Effector CD4-positive, alpha-beta T cell (primary cell): ENCODE measurements at places on chromosomes 6 and 20.

DNA sequence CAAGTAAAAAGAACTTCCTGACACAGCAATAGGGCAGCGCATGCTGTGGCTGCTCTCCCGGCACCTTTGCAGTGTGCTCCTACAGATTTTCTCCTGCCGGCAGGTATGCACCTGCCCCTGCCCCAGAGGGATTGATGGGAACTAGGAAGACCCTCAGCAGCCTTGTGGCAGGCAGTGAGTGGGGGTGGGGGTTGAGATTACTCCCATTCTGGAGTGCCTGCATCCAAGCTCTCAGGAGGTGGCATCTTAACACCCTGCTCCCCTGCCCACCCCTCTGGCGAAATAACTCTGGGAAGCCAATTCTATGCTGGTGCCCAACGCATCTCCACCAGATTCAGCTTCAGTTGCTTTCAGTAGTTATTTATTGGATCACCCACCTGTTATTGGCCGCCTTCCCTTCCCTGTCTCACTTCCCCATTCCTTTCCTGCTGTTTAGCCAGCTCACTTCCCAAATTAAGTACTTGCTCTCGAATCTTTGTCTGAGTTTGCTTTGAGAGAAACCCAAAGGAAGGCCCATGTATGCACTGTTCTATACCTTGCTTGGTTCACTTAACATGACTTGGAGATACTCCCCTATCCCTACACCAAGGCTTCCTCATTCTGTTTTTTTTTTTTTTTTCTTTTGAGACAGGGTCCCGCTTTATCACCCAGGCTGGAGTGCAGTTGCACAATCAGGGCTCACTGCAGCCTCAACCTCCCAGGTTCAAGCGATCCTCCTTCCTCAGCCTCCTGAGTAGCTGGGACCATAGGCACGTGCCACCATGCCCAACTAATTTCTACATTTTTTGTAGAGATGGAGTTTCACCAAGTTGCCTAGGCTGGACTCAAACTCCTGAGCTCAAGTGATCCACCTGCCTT is 29.3 kb upstream of the SLC23A2 start:
- DNase-seq = no peak

DNA sequence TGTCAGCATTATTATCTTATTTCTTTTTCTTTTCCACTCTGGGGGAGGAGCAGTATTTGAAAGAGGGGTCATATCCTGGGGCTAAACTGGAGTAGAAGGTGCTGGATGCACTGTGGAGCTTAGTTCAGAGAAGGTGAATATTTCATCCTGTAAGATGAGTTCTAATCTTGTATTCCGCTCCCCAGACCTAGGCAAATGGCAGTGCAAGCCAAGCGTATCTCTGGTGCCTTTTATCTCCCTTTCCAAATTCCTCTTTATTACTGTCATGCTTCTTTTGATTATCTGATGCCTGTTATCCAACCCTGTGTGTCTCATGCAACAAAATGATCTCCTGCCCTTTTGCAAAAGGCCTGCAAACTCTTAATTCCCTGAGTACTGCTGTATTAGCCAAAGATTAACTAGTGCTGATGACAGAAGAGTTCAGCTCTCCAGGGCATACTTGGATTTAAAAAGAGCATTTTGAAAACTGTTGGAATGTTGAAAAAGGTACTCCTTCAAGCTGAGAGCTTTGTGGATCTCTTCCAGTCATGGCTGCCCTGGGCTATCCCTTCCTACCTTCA is 138.0 kb downstream of the CARMIL1 start:
- no peak for DNase-seq

GRCh38 chr6:117976030-117976651 is 69.1 kb downstream of the SLC35F1 start:
- DNase-seq = no peak

DNA sequence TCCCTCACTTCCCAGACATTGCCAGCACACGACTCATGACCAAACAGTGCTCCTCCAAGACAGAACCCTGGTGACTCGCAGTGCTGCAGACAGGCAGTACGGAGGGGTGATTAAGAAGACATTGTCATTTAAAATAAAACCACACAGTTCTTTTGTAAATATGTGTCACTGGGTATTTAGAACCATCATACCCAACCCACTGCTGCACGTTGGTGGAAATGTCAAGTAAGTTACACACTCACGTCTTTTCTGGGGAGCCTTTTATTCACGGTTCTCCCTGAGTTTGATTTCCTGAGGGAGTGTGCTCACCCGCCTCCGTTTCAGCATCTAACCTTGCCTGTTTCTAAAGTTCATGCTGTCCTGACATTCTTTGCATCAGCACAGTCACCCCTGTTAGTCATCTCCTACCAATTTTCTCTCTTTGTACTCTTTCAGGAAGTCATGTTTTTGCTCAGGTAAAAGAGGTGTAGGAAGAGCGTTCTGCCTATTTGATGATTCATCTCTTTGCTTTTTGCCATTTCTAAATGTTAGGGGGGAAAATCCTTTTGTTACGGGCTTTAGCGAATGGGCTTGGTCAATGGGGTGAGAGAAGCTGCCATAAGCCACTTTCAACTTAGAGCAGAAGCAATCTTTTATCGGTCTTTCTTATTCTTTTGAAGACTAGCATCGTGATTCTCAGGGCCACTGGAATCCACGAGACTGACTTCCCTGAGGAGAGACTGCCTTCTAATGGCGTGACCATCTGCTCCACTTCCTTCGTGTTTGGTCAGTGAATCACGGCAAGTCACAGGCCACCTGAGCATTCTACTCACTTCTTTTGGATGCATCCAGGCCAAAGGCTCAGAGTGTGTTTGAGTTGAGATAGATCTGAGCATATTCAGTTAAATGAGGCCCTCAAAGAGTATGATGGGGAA is 512.8 kb upstream of the JARID2 start:
- DNase-seq = no peak

GRCh38 chr6:52503851-52504781 is 72.7 kb downstream of the TRAM2 start:
- DNase-seq = no peak

DNA sequence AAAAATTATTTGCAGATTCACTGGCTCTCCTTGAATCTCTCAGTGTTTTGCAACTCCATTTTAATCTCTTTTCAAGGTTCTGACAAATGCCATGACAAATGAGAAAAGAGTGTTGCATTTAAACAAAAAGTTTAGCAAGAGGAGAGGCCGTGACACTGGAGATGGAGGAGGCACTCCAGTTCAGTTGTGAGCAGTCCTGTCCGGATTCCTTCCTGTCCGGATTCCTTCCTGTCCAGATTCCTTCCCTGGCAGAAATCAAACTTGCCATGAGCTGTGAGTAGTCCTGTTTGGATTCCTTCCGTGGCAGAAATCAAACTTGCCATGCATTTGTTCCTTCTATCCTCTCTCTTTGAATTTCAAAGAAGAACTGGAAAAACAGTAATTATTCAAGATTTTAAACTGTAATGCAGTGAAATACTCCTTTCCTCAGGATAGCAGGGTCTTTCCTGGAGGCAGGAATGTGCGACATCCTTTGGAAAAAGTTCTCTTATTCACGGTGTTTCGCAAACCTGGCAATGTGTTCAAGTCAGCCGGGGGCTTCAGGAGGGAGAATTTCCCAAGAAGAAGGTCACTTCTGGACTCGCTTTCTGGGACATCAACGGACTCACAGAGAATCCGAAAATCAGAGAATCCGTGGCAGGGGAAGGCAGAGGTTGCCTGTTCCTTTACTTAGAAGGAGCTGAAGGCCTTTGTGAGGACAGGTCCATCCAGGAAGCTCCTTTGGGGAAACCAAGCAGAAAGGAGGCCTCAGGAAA is 48.7 kb upstream of the DACT2 start:
- no peak for DNase-seq

DNA sequence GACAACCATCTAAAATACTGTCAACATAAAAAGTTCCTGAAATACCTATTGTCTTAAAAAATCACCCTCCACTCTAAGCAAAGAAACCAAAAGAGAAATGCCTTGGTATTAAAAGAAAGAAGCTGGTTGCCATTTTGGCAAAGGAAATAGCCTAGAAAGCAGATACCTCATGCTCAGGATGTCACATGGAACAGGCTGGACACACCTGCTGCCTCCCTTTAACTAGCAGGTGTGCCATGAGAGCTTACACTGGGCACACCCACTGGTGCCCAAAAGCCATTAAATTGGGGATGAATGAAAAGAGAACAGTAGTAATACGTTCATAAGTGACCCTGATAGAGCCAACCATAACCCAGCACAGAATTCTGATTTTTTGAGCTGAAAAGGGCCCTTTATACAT is 1.5 kb downstream of the SLC23A2 start:
- no peak for DNase-seq

DNA sequence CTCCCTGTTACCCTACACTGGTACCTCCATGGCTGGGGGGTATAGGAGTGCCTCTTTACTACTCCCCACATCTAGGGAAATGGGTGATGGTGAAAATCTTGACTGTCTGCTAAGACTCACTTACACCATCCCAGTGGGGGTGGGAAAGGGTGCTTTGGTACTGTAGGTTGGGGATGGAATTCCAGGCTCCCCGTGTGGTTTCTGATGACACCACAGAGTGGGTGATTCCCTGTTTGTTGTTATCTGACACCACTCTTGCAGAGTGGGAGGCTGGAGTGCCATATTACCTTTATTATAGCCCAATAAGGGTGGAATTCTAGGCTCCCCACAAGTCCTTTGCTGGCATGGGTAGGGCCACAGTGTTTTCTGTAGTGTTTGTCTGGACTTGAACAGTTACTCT is 264.6 kb upstream of the MAN1A1 start:
- no peak for DNase-seq

DNA sequence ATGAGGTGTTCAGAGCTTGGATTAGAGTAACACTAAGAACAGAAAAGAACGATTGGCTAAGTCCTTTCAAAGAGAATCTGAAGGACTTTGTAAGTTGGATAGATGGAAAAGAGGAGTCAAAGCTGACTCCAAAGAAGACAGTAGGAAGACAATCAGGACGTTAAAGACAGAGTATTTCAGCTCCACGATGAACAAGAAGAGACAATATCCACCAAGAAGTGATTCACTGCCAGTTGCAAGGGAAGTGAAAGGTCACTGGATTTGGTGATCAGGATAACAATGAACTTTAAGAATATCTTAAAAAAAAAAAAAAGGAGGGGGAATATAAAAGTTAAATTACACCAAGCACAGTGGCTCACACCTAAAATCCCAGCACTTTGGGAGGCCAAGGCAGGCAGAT is 17.9 kb downstream of the REPS1 start:
- no peak for DNase-seq

- DNase-seq = no peak
These were observed 81.9 kb downstream of the SIM1 start for GRCh38 chr6:100382767-100383195.

- no peak for DNase-seq
These were observed 48.8 kb downstream of the FLRT3 start for GRCh38 chr20:14288341-14289330.

DNA sequence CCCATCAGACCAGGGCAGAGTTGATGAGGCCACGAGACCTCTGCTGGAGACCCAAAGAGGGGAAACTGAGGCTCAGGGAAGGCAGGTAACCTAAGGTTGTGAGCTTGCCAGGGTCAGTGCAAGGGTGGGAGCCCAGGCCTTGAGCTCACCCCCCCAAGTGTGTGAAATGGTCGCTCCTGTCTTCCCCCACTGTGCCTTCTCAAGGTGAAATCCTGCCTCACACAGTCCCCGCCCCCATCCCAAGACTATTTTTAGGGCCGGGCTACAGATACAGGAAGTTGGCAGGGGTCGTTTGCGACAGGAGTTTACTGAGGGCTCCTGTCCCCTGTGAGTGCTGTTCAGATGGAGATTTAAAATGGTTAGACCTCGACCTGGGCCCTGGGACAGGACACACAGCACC is 18.7 kb upstream of the GATA5 start:
- no peak for DNase-seq

DNA sequence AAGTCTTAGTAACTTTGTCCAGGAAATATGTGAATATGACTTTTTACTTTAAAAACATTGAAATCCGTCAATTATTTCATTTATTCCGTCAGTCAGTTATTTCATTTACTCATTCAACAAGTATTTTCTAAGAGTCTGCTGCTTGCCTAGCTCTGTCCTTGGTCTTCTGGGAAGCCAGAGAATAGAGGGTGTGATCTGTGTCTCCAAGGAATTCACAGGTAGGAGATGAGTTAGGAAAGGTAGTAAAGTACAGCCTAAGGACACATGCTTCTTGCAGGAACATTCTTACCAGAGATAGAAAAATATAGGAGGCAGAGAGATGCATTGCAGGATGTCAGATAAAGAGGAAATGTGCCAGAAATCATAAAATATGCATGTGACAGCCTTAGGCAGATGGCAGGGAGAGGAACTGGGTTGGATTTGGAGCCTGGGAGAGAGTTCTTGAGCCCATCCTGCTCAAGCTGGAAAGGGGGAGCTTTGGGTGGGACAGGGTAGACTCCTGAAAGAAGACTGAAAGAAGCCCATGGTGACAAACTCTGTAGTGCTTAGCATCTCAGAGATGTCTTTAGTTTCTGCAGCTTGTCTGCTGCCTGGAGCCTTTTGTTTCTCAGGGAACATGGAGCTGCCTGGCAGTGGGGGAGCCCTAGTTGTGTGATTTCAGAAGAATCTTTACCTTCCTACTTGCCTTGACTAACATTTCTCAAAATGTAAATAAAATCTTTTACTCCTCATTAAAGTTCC is 3.5 kb downstream of the SH3BGRL2 start:
- DNase-seq = no peak

DNA sequence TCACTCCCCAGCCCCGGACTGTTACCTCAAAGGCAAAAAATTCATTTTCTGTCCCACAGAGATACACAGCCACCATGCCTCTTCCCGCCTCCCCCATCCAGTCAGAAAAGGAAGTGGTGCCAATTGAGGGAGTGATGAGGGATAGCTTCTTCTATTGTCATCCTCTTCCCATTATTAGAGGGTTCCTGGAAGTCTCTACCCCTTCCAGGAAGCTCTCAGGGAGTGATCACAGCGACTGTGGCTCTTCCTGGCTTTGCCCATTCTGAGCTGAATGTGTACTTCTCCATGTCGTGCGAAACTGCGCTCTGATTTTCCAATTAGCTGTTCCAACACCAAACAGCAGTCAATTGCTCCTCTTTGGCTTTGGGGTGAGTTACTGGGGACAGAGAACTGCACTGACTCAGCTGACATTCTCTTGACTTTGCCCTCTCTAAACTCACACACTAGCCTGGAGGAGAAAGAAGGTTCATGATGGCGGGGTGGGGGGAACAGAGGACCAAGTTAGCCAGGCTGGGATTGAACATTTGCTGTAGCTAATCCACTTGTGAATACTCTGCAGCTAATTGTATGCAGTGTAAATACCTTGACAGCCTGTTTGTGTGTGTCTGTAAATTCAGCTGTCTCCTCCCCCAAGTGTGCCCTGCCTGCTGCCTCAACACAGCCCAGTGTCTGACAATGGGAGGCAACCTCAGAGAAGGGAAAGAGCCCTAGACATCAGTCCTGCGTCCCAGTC is 2.4 kb upstream of the MDGA1 start:
- DNase-seq = no peak

DNA sequence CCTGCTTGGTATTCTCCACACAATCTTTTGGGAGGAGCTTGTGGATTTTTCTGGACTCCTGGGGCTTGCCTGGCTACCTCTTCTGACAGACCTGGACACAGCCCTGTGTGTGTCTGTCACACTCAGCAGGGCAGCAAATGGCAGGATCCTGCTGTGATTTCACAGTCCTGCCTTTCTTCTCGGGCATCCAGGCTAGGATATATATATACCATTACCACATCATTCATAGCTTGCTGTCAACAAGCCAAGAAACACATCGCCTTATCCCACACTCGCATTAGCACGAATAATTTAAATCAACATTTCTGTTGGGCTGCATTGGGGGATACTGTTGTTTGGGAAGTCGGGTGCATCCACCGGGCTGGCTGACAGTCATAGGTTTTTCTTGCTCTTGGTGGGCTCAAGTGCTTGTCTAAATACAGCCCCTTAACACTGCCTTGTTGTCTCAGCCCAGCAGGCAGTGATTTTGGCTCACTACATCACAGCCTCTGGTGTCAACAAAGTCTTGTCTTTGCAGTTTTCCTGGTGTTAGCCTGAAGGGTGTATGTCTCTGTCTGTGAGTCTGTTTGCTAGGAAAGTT is 154.9 kb upstream of the FERMT1 start:
- DNase-seq = no peak
